ENCODE measurements at places on chromosomes 2 and 18.

- DNase-seq, result no peak
These were observed 250.6 kb downstream of the SMAD2 start for GRCh38 chr18:47679864-47680263.

DNA sequence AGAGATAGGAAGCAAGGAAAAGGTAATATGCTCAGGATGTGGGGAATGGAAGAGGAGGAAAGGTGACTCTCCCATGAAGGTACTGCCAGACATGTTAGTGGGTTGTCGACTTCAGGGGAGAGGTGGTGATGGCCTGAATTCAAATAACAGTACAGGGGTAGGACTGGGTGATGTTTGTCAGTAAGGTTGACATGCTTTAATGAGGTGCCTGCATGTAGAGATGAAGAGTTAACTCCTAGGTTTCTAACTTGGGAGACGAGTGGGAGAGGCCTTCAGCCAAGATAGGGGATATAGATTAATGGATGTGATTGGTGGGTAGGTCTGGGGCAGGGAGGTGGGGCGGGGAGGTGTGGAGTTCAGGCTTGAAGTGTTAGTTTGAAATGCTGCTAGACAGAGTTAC, 2.6 kb downstream of the NAPG start:
- DNase-seq, result no peak

GRCh38 chr18:56139792-56140254, 498.6 kb downstream of the TXNL1 start:
- no peak for DNase-seq

- no peak for DNase-seq
These were observed 175.2 kb downstream of the RND3 start for GRCh38 chr2:150312271-150312670.

GRCh38 chr2:48146552-48146951, 240.3 kb upstream of the FBXO11 start:
- DNase-seq, result no peak

DNA sequence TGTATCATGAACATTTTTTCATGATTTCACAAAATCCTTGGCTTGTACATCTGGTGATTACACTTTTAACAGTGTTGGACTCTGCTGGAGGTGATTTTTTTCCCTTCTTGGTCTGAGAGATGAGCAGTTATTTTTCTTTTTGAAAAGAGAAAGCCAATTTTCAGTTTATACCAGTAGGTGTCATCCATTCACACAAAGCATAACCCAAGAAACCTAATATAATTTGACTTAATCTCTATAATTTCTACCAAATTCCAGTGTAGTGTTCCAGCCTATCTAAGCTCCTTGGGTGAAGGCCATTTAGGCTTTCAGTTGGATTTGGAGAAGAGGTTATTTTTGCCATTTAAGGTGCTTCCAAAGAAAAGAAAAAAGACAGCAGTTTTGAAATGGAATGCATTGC, 7.7 kb upstream of the ICOS start:
- no peak for DNase-seq

GRCh38 chr2:14616950-14617349, 15.6 kb upstream of the LRATD1 start:
- no peak for DNase-seq

GRCh38 chr2:45879936-45880335, 228.5 kb downstream of the PRKCE start:
- no peak for DNase-seq

DNA sequence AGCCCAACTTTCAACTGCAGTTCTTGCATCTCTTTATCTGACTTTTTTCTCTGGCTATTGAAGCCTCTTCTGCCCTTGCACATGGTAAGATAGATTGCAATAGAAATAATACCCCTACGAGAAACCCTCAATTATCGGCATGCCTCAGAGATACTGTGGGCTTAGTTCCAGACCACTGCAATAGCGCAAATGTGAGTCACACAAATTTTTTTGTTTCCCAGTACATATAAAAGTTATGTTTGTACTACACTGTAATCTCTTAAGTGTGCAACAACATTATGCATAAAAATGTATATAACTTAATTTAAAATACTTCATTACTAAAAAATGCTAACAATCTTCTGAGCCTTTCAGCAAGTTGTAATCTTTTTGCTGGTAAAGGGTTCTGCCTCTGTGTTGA, 124.7 kb downstream of the PDE1A start:
- DNase-seq, result no peak

DNA sequence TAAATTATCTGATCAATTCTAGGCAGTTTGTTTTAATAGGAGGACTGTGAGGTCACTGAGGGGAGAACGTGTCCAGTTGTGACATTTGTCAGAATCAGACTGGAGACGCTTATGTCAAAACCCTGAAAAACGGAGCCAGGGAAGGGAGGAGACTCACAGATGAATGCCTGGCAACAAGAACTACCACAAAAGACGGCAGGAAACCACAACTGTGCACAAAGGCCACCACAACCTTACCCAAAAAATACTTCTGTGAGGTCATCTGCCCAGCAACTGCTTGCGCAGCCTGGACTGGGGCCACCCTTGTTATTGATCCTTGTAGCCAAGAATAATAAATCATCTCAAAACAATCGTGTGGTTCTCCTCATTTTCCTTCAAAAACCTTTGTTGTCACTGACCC, 173.0 kb upstream of the ALKAL2 start:
- DNase-seq, result no peak

DNA sequence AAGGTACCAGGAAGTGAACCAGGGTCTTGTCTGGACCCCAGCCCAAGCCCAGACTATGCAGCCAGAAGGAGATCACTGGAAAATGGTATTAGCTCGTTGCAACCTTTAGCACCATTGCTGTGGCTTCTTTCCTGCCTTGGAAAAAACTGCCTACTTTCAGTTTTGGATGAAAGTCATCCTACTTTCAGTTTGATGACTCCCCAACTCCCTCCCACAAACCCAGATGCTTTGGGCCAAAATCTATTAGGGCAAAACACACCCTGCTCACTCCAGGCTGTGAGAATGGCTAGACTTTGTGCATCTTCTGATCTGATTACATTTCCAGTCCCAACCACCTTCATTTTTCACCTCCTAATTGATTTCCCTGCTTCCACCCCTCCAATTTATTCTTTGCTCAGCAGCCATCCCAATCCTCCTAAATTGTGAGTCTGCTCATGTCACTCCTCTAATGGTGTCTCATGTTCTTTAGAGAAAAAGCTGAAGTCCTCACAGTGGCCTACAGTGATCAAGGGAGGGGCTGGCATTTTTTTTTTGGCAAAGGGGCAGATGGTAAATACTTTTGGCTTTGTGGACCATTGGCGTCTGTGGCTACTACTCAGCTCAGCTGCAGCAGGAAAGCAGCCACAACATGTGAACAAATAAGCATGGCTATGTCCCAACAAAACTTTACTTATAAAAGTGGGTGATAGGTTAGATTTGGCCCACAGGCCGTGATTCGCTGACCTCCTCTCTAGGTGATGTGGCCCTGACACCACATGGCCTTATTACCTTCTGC, 368.7 kb downstream of the SLC4A3 start:
- no peak for DNase-seq

- DNase-seq, result no peak
These were observed 4.2 kb downstream of the CHCHD5 start for GRCh38 chr2:112588611-112589045.

GRCh38 chr18:53142005-53142404, 802.0 kb downstream of the DCC start:
- no peak for DNase-seq

- DNase-seq, result no peak
These were observed 415.3 kb downstream of the ZNF521 start for GRCh38 chr18:24936691-24937090.
